ENCODE measurements at places on chromosomes 5 and 9.

- no peak for DNase-seq
These were observed 40.9 kb downstream of the ZNF608 start for GRCh38 chr5:124705577-124705976.

DNA sequence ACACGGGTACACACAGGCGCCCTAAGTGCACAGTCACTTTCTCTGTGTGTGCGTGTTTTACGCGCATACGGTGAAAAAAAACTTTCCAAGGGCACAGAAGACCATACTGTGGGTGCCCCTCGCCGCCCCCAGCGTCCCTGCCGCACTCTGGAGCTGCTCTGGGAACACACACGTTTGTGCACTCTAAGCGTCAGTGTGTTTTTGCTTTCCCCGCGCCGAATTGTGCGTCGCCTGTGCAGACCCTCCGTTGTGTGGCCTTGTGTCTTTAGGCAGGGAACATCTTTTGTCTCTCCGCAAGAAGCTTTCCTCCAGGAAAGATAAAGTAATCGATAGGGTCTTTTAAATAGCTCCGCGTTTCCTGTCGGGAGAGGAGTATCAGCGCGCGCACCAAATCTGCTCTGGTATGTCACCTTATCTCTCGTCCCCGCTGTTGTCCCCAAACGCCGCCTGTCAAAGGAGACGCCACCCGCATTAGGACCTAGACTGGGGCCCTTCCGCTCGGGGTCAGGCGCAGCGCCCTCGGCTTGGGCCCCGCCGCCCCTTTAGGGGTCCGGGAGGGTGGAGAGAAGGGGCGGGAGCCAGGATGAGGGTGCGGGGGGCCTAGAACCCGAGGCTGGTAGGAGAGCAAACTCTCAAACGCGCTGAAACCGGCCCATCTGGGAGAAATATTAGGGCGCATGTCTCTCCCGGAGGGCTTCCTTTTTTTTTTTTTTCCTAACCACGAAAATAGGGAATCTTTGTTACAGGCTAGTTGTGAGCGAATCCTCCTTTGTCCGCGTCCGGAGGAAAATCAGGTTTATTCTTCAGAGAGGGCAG lies 10.5 kb upstream of the NKX2-5 start:
- DNase-seq: no peak

DNA sequence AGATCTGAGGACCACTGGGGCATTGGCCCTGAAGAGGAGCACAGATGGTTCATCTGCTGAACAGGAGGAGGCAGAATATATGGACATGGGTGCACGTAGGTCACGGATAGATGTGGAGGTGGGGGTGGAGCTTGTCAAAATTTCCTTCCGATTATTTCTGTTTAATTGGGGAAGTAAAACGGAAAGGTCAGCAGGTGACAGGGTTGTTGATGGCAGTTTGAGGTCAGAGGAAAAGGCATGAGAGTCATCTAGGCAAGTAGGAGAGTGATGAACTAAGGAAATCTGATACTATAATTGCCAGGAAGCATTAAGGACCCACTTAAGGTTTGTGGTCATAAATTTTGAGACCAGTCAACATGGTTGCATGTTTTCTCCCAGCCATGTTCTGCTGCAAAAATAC lies 8.4 kb upstream of the FAM81B start:
- no peak for DNase-seq

DNA sequence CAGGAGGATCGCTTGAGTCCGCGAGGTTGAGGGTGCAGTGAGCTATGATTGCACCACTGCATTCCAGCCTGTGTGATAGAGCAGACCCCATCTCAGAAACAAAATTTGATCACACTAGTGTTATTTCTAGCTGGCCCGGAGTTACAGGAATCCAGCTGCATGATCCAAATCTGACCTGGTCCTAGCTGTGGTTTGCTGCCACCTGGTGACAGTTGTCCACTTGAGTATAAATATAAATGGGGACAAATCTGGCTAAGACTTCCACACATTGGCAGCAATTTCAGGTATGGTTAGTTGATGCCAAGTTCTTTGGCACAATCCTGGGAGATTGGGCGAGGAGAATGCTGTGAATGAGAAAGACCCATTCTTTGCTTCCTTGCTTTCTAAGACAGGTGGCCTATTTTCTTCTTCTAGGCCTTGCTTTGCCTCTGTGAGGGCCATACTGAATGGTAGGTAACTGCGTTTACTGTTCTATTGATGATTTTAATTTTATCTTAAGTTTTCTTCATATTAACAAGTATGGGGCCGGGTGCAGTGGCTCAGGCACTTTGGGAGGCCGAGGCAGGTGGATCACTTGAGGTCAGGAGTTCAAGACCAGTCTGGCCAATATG lies 35.4 kb downstream of the UBE2R2 start:
- DNase-seq: peak; percentile 5

- DNase-seq: no peak
These were observed 50.2 kb downstream of the CSNK1A1 start for GRCh38 chr5:149500922-149501582.

DNA sequence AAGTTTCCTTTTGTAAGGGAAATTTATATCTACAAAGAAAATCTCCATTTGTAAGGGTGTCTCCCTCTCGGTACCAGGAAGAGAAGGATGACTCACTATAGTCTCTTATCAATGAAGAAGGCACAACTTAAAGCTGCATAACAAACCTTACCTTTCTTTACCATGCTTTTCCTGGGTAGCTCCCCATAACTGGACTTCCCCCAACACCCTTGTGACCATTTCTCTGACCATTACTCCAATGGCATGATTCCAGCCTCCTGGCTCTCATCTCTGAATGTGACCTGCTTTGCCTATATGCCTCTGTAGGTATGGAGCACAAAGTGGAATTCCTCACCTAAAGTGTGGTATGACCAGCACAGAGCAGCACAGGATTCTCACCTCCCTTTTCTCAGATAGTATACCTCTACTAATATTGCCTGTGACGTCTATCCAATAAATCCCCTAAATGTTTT lies 62.8 kb downstream of the GNA14 start:
- DNase-seq: no peak

GRCh38 chr5:16812911-16813310 lies 123.2 kb downstream of the MYO10 start:
- DNase-seq: no peak

DNA sequence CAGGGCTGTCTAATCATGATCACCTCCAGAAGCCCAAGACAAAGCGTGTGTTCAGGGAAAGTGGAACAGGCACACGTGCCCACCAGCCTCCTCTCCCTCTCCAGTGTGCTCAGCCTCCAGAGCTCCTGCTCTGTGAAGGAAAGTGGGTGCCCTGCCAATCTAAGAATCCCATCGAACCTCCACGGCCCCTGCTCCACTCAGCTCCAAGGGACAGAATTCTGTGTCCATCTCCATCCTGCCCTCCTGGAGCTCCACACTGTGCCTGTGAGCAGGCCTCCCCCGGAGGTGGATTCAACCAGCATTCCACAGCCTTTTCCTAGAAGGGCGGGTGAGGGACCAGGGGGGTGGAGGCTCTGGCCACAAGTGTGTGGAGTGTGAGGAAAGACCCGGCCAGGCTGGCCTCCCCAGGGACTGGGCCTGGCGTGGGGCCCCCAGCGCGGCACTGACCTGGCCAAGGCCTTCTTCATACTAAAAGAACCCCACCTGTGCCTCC lies 6.0 kb downstream of the EEIG1 start:
- DNase-seq: no peak

DNA sequence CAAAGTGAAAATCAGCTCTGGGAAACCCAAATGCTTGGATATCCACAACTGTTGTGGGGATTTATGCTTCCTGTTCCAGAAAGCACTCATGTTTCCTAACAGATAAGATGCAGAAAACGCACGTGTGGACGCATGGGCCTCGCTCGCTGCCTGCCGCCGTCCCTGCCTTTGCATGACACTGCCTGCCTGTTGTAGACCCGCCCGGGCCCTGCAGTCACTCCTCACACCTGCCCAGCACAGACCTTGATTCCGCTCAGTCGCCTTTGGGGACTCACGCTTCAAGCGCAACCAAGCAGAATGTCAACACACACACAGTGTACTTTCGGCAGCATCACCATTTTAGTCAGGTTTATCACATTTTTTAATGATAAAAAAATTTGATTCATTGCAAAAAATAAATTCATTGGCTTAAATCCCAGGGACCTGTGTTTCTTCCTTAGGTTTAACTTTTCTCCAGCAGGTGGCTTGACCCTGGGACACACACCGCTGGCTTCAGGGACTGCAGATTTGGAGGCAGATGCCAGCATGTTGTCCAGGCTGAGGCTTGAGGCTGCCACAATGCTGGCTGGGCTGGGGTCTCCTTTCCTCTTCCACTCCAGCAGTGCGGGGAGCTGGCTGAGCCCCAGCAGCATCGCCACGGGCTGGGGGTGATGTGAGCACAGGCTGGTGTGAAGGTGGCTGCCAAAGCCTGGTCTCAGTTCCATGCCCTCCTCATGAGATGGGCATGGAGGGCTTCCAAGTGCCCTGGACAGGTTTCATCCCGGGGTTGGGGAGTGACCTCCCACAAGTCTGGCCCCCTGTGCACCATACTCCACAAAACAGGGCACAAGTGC lies 416.9 kb upstream of the IRX4 start:
- no peak for DNase-seq

DNA sequence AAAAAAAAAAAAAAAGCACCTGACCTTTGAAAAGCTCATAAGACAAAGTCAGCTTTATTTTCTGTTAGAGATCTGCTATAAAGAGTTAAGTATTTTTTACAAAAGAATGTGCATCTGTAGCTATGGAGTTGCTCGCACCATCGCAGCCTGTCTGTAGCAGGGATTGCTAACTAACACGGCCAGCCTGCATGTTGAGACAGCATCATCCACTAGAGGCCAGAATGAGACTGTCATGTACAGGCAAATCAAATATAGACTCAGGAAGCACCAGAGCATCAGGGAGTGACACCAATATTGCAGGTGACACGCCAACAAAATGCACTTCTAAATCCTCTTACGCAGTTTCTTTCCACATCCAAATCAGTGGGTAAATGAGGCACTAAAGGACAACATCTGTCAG lies 136.3 kb upstream of the RASEF start:
- no peak for DNase-seq

DNA sequence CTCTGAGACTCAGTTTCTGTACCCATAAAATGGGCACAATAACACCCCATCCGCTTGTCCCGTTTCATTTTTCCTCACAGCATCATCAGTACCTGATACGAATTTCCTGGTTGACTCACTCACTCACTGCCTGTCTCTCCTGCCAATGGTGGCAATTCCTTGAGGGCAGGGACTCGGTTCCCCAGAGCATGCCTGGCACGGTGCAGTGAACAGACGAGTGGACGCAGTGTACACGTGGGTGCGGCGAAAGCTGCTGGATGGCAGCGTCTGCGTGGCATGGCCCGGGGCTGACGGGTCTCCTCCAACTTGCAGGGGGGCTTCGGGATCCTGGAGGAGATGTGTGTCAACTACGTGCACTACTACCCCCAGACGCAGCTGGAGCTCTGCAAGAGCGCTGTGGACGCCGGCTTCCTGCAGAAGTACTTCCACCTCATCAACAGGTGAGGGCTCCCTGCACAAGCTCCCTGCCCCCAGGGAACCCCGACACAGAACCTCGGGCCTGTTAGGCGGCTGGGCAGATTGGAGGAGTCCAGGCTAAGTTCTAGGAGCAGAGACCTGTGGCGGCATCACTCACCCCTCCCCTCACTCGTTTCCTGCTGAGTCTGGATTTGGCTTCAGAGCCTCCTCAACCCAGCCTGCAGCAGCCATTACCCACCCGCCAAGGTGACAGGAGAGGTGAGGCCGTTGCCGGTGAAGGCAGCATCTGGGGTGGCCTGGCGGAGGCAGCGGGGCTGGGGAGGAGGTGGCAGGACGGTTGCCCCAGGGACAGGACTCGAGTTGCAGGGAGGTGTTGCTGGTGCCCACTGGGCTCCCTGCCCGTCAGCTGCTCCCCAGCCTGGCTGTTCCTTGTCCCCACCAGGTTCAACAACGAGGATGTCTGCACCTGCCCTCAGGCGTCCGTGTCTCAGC lies 20.3 kb downstream of the DBH start:
- DNase-seq: no peak

GRCh38 chr9:37370968-37371563 lies 51.4 kb upstream of the GRHPR start:
- no peak for DNase-seq

DNA sequence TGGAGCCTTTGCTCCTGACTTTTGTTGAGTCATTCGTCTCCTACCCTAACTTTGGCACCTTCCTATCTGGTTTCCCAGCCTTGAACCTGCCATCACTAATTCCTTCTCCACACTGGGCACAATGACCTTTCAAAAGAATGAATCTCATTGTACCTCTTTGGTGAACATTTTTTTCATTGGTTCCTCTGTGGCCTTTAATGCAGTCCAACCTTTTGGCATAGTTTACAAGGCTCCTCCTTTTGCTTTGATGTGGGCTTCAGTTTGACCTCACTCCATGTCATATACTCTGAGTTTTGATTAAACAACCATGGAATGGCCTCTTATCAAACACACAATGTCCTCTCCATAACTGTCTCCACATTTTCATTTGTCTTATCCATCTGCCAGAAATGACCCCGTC lies 14.5 kb upstream of the ROPN1L start:
- DNase-seq: no peak

DNA sequence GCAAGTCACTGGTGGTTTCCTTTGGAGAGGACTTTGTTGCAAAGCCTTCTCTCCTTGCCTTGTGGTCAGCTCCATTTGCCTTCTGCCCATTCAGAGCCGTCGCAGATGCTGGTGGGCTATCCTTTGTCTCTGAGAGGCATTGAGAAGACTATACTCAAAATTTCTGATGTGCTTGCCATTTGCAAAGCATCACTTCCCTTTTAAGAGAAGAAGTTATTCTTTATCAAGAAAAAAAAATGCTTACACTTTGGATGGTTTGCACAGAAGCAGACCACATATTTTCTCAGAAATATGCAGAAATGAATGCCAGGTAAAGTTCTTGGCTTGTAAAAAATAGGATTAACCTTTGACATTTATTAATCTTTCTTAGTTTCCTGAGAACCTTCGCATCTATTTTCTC lies 195.8 kb upstream of the KLF4 start:
- DNase-seq: no peak

- no peak for DNase-seq
These were observed 8.7 kb downstream of the ACSL6 start for GRCh38 chr5:132002757-132003156.

DNA sequence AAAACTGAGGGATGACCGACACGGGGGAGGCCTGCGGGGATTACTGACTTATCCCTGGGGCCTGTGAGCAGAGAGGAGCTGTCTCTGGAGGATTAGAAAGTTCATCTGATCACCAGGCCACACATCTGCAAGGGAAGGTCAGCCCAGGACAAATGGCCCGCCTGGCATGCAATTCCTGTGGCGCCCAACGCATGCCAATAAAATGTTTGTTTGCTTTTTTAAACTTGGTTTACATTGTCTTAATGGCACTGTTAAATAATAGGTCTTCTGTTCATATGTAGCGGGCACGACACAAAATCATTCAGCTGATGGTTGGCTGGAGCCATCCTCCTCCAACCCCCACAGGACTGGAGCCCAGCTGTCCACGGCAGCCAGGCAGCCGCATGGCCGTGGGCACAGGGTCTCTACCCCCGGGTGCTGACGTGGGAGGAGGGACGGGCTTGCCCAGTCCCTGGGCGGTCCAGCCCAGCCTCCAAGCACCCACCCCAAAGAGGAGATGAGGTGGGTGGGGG lies 41.0 kb upstream of the SLC12A7 start:
- DNase-seq: no peak

DNA sequence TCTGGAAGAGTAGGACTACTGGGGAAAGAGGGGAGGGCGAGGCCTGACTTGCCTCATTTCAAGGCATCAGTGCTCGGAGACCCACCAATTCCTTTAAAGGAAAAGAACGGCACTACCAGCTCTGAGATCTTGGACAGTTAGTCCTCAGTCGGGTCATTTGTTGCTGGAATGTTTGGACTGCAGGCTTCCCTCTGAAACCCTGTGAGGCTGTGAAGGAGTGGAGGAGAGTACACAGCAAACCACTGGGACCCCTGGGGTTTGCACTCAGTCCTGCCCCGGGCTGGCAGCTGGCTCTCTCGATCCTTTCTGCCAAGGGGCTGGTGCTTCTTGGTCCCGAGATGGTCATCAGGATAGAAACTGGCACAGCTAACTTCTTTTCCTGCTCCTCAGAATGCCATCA lies 194.5 kb downstream of the TRIO start:
- no peak for DNase-seq
